G401 (cell line): ENCODE measurements at places on chromosomes 6 and 20. TPM values are rescaled to one million over a fixed set of nuclear protein-coding genes. Genes with fewer than 3 reads are reported as not detected.

DNA sequence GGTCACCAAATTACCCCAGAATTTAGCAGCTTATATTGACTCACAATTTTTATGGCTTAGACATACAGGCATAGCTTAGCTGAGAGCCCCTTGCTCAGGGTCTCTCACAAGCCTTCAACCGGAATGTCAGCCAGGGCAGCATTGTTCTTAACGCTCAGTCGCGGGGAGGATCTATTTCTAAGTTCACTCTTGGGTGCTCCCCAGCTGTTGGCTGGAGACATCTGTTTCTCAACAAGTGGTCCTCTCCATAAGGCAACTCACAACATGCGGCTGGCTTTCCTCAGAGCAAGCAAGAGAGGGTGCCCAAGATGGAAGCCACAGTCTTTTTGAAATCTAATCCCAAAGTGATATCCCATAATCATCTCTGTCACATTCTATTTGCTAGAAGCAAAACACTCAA lies 46.6 kb downstream of the SLX4IP start:
- no peak for DNase-seq

GRCh38 chr6:63683071-63683603 lies 47.5 kb downstream of the PHF3 start:
- DNase-seq, result no peak

DNA sequence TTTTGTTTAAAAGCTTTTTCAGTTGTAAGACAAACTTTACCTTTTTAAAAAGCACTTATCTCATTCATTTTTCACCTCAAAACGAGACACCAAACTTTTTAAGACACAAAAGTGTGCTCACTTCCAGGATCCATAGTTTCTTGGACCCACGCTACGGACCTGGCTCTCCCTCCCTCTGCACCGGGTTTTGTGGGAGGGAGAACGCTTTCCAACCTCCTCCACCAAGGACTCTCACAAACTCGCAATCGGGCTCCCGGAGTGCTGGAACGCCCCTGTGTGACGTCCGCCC lies 436 bp downstream of the CAGE1 start:
- DNase-seq, result no peak

GRCh38 chr20:4979841-4980410 lies 21.4 kb downstream of the SLC23A2 start:
- no peak for DNase-seq

Gene SEC63
- total RNA-seq, result 2.3 and 20.2 TPM in 2 replicates

Gene RFX6
- not detected in 2 replicates for total RNA-seq

DNA sequence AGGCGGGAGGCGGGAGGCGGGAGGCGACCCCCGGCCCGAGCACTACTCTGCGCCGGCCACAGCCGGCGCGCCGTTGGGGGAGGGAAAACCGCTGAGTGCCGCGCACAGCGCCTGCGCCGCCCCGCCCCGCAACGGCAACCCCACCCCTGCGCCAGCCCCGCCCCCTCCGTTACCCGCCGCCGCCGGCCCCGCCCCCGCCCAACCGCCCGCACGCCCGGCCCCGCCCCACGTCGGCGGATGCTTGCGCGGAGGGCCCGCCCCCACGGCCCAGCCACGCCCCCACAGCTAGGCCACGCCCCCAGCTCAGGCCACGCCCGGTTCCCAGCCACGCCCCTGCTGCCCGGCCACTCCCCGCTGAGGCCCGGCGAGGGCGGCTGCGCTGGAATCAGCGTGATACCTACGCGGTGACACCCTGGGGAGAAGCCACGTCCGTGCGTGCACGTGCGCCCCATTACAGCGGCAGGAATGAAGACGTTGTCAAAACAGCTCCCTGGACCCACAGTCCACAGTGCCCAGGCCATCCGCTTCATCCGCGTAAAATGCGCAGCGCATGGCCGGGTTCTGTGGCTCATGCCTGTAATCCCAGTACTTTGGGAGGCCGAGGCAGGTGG lies at the start of gene TCFL5:
TCFL5 (minus strand) TSS at position 97 of the 611 bp plus-strand sequence. CDS start 152 bp downstream, outside the sequence.
- DNase-seq, result peak; percentile 73
